ENCODE measurements at places on chromosomes 3 and 15.

GRCh38 chr15:76718863-76719262 lies 186.3 kb downstream of the SCAPER start:
- DNase-seq = no peak

- no peak for DNase-seq
Measured at GRCh38 chr3:31100519-31100918, 206.1 kb upstream of the GADL1 start.

DNA sequence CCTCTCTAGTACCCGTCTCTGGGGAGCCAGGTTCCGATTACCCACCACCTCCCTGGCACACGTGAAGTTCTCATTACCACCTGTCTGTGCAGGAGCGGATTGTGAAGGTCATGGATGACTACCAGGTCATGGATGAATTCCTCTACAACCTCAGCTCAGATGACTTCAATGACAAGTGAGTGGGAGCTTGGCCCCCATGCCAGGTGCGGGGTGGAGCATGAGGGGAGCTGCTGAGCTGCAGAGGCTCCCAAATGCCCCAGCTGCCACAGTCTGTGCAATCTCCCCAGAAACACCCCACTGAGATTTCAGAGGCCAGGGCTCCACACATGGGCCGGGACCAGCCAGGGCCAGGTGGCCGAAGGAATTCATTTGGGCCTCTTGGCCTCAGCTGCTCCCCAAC lies 34.3 kb downstream of the DNAH1 start:
- no peak for DNase-seq

GRCh38 chr3:120688121-120688520 lies 6.1 kb upstream of the HGD start:
- DNase-seq = no peak

- no peak for DNase-seq
Measured at GRCh38 chr3:143604402-143605185, 243.7 kb downstream of the SLC9A9 start.

- no peak for DNase-seq
Measured at GRCh38 chr3:82814660-82815059, 1053.2 kb upstream of the GBE1 start.

- no peak for DNase-seq
Measured at GRCh38 chr15:35595656-35596055, 49.7 kb upstream of the DPH6 start.

- DNase-seq = no peak
Measured at GRCh38 chr3:99852851-99853250, 35.2 kb downstream of the CMSS1 start.

DNA sequence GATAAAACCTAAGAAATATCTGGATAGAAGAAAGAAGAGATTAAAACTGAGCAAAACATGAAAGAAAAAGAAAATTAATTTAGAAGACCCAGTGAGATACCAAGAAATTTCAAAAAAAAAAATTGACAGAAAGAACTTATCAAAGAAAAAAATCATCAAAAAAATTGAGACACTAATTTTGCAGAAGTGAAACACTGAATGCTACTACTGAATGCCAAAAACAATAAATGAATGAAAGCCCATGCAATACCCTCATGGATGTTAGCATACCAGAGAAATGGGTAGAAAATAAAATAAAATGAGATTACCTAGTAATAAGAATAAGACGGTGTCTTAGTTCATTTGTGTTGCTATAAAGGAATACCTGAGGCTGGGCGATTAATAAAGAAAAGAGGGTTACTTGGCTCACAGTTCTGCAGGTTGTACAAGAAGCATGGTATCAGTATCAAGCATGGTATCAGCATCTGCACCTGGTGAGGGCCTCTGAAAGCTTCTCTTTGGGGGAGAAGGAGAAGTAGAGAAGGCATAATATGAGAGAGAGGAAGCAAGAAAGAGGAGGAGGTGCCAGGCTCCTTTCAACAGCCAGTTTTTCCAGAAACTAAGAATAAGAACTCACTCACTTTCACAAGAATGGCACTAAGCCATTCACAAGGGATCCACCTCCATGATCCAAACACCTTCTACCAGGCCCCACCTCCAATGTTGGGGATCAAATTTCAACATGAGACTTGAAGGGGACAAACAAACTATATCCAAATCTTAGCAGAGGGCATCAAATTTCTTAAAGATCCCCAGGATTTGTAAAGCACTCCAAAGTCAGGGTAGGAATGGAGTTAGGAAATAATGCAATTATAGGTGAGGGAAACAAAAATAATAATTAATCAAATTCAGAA lies 73.2 kb downstream of the BTLA start:
- DNase-seq = no peak

DNA sequence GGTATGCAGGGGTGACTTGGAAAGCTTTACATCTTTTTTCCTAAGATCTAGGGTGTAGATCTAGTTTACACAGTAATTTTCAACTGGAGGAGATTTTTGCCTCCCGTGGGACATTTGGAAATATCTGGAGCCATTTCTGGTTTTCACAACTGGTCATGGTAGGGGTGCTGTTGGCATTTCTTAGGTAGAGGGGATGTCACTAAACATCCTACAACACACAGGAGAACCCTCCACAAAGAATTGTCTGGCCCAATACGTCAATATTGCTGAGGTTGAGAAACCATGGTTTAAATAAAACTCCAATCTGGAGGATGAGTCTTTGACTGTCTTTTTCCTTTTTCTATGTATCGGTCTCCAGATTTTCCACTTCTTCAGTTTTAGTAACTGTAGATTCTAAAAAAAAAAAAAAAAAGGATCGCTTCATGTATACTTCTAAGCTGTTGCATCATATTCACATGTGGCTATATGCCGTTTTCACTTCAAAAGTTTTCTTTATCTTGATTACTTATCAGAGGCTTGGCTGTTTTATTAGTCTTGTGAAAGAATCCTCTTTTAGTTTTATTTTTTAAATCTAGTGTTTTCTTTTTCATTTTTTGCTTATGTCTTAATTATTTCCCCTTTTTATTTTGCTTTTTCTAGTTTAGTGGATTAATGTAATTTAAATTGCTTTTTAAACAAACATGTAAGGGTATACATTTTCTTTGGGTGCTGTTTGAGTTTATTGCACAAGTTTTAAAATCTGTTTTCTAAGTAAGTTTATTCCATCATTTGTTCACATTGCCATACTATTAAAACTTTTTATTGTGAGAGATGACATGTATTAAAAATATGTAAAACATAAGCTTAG lies 21.2 kb downstream of the UBE2Q2 start:
- DNase-seq = no peak

GRCh38 chr15:74988007-74988800 lies 7.2 kb upstream of the SCAMP5 start:
- no peak for DNase-seq

GRCh38 chr15:30923429-30923828 lies 19.7 kb downstream of the FAN1 start:
- no peak for DNase-seq

- no peak for DNase-seq
Measured at GRCh38 chr3:185852635-185853034, 27.8 kb upstream of the IGF2BP2 start.

DNA sequence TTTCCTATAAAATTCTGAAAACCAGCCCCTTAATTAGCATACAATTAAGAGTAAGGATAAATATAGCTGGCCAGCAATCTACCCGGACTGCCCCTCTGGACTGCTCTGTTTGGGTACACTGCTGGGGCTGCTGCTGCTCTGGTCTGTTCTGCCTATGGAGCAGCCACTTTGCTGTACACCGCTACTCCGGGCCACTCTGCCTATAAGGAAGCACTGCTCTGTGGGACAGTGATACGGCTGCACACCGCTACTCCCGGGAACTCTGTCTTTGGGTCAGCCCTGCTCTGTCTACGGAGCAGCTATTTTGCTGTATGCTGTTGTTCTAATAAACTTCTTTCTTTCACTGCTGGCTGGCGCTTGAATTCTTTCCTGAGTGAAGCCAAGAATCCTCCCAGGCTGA lies 316.5 kb upstream of the PLSCR5 start:
- DNase-seq = no peak

DNA sequence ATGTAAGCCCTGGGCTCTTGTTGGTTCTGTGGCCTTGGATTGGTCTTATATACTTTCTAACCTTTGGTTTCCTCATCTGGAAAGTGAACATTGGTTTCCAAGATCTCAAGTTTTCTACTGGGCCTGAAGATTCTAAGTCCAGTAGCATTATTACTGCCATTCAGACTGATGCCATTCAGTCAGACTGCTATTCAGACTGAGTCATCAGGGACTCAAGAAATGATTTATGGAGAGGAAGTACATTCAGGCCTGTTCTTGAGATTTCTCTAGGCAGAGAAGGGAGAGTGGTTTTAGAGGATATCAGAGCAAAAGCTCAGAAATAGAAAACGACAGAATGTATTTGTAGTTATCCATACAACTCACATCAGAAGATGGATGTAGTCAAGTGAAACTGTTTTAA lies 557.2 kb downstream of the NR2F2 start:
- no peak for DNase-seq

DNA sequence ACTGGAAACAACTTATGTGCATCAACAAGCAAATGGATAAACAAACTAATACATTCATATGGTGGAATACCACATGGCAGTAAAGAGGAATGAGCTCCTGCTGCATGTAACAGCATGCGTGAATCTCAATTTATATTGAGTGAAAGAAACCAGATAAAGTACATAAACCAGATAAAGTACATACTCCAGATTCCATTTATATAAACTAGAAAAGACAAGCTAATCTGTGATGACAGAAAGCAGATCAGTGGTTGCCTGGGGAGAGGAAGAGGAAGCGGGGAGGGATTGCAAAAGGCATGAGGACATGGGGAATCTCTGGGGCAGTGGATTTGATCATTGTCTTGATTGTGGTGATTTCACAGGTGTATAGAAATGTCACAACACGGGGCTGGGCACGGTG lies 34.2 kb downstream of the LIMD1 start:
- DNase-seq = no peak

DNA sequence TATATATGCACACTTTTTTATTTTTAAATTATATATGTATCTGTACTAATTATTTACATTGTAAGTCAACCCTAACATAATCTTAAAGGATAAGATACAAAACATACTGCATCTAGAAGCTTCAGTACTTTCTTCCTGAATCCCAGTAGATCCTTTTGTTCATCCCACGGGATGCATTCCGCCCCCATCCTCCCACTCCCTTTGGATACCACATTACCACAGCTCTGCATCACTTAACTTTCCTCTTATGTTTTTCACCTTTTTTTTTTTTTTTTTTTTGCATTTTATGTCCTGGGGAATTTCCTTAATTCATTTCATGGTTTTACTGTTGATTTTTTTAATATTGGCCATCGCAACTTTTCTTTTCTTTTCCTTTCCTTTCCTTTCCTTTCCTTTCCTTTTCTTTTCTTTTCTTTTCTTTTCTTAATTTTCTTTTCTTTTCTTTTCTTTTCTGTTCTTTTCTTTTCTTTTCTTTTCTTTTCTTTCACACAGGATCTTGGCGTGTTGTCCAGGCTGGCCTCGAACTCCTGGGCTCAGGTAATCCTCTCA lies 3.0 kb downstream of the OPA1 start:
- DNase-seq = no peak

- DNase-seq = no peak
Measured at GRCh38 chr3:7917443-7918151, 584.0 kb upstream of the LMCD1 start.

DNA sequence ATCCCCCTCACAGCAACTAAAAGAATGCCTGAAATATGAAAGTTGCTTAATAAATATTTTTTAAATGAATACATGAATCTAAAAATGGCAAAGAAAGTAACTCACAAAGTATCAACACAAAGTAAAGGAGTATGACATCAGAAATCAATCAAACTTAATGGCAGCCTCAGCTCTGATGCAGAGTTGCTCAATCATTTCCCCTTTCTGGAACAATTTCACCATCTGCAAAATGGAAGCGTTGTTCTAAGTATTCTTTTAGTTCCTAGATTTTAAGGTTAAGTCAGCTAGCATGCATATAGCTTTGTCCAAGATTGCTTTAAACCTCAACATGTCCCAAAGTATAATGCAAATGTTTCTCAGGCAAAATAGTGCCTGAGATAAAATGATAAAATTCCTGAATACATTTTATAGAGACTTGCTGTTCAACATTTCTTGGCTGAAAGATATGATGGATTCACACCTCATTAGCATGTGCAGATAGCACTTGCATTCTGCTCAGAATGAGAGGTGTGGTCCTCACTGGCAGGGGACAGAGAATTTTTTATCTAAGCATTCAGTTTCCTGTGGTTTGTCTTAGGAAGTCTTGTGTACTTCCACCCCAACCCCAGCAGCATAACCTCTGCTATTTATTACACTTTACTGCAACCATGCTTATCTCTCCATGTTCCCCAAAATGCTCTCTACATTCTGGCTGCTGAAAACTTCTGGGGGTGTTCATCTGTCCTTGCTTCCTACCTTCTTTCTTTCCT lies 429.3 kb downstream of the GRM7 start:
- no peak for DNase-seq

DNA sequence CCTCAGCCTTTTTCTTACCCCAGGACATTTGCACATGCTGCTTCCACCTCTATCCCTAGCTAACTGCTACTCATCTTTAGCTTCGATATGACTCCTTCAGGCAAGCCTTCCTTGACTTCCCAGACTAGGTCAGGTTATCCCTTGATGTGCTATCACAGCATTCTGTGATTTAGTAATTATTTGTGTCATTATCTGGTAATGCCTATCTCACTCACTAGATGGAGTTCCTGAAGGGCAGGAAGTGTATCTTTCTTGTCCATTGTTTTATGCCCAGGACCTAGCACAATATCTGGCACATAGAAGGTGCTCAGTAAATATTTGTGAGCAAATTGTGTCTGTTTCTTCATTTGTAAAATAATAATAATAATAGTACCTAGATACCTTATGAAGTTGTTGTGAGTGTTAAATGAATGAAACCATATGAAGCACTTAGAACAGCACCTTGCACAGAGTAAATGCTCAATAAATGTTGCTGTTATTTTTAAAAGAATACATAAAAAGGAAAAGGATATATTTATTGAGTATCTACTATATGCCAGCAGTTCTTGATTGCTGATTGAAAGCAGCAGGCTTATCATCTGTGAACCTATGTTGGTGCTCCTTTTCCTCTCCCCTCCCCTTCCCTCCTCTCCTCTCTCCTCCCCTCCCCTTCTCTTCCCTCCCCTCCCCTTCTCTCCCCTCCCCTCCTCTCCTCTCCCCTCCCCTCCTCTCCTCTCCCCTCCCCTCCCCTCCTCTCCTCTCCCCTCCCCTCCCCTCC lies 31.5 kb downstream of the SQOR start:
- no peak for DNase-seq

Measured in stimulated activated CD8-positive, alpha-beta memory T cell treated with anti-CD3 and anti-CD28 coated beads, Interleukin-7, amount 100 ng/mL, for 1 hour (primary cell).